ENCODE measurements at places on chromosomes 4 and X.

DNA sequence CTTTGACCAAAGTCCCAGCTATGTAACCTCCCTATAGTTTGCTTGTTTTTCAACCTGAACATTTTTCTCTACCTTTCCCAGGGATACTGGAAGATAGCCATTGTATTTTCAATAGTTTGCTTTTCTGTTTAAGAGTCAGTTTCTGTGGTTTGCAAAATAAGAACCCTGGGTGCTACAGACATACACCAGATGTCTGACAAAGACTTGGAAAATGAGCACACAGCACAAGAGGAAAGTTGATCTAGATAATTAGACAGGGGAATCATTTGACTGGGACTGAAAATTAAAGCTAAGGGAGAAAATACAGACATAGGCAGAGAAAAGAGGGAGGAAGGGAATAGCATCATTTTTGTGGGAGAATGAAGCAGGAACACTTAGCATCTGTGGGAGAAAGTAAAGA is 218.3 kb upstream of the CNKSR2 start:
- no peak for DNase-seq

DNA sequence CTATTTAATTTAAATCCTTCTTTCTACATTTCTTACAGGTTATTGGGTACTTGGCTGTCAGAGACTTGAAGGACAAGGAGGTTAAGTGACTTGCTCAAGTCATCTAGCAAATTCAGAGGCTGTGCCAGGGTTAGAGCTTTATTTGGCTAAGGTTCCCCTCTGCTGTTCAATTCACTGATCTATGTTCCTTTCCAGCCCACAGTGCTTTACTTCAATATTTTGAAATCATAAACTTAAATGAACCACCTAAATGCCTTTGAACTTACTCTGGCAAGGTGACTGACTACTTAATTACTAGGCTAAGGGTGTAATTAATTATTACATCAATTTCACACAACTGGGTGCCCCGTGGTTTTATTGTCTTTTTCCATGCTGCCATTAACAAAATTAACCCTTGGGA is 288.7 kb downstream of the CAMK2D start:
- no peak for DNase-seq

- no peak for DNase-seq
Observed at GRCh38 chr4:185004562-185005218, 13.6 kb upstream of the HELT start.

DNA sequence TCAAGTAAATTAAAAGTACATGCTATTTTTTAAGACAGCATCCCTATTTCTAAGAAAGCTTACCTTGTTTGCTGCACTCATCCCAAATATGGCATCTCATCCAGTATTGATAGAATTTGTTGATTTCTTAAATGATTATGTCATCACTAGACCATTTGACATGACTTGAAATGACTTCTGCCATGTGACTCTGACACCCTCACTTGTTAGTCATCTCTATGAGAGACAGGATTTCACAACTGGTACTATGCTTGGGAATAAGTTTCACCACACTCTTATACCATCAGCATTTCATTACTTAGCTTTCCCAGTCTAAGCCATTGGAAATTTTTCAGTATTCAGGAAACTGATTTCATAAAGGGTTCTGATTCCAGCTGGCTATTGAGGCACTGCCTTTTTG is 55.3 kb downstream of the TMPRSS11F start:
- DNase-seq: no peak

DNA sequence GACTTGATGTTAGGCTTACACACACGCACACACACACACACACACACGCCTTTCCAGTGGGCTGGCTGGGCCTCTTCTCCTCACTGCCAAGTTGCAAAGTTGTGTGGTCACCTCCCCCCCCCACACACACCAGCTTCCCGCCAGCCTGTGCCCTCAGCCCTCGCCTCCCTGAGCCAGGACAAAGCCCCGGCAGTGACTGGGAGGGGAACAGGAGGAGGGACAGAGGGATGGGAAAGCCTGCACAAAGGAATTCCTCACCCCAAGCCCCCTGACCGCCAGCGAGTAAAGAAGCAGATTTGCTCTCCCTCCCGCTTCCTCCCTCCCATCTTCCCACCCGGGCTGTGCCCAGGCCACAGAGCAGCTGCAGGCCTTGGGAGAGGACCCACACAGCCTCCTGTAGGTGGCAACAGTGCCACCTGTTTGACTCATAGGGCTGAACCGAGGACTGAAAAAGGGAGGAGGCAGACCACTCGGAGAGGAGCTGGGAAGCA is at the start of gene GDPD2:
GDPD2 (plus strand) TSS at position 464 of the 491 bp plus-strand sequence. CDS start 1,671 bp downstream, outside the sequence.
- no peak for DNase-seq

Measured in brain microvascular endothelial cell (primary cell).